Uterus (tissue), 4 donors: ENCODE measurements at places on chromosomes 16 and 17.
A peak's percentile ranks its signal among the peaks of the same experiment; 100 is the strongest.

DNA sequence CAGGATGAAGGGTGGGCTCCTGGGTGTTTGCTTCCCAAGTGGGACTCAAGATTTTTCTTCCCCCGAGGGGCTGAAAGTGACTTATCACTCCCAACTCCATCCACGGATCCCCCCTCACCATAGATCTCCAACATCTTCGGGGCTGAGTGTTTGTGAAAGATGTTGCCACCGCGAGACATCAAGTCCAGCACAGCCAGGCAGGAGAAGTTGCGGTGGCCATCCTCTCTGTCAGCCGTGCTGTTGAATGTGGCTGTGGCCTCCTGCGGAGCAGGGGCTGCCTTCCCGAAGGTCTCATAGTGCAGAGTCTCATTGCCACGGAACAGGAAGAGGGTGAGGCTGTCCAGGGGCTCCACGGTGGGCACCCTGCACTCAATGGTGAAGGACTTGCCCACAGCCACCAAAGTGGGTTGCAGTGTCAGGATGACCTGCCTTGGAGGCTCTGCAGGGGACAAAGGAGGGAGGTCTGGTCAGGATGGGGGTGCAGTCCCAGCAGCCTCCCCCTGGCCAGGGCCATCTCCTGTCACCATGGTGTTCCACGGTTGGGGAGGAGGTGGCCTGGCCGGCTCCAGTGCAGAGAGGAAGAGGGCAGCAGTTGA is 5.5 kb downstream of the PRR29 start:
- DNase-seq: peak; percentile 11

- DNase-seq: no peak
Observed at GRCh38 chr17:47704116-47704515, 10.2 kb downstream of the TBKBP1 start.

GRCh38 chr16:49890876-49891275 is 35.0 kb upstream of the ZNF423 start:
- DNase-seq: no peak

- no peak for DNase-seq
Observed at GRCh38 chr17:48002266-48002915, 31.5 kb downstream of the CDK5RAP3 start.

DNA sequence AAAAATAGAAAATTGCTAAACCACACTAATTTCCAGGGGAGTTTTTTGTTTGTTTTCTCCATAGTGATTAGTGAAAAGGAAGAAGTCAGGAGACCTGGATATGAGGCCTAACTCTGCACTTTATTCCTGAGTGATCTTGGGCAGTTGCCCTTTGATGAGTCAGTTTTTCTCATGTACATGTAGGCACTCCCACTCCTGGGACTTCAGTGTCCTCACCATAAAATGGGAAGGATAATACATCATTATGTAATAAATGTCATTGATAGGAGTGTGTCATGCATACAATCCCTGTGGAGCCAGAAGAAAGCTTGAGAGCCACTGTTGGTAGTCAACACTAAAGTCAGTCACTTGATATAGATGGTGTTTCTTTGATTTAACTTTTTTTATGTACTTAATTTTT is 32.5 kb downstream of the WIPF2 start:
- peak; percentile 87 for DNase-seq

- no peak for DNase-seq
Observed at GRCh38 chr17:56034197-56034635, 119.1 kb upstream of the ANKFN1 start.

DNA sequence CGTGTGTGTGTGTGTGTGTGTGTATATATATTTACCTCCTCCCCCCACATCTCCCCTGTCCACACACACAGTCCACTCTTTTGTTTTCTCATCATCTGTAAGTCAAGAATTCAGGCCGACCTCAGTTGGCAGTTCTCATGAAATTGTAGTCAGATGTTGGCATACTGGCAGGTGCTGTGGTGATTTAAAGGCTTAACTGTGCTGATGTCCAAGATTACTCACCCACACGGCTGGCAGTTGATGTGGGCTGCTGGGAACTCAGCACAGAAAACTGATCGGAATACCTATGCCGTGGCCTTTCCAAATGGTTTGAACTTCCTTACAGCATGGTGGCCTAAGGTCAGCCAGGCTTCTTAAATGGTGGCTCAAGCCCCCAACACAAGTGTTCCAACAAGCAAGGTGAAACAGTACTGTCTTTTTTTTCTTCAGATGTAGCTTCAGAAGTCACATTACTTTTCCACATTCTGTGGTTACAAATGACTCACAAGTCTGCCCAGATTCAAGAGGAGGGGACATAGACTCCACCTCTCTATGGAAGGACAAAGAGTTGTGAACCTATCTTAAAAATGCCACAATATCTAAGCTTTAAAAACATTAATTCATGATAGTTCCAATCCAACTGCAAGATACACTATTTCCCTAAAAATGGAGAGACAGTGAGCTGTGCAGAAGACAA is 198.5 kb upstream of the HS3ST4 start:
- no peak for DNase-seq

- peak; percentile 29 for DNase-seq
Observed at GRCh38 chr17:40541060-40541872, 24.0 kb downstream of the CCR7 start.

DNA sequence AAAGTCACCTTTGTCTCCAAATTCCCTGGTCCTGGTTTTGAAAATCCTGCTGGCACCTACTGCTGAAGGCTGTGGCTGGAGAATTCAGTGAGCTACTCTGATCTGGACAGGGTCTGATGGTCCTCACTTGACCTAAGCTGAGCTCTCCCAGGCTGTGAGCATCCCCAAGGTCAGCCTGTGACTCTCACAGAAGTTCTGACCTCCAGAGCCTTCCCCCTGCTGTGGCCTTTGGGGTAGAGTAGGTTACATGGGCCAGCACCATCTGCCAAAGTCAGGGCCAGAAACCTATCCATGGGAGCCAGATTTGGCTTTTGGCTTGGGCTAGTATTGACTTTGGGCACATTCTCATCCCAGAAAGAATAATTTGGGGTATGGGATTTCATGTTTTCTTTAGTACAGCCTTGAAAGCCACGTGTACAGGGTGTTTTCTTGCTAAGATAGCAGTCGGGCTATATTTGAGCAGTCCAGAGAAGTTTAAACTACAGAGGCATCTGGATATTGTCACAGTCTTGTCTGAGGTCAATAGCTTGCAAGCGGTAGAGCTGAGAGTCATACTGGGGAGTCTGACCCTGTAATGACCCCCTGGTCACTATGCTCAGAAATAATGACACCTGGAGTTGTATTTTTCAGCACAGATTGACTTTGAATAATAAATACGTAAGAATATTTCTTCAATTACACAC is 6.2 kb upstream of the AGRP start:
- no peak for DNase-seq

DNA sequence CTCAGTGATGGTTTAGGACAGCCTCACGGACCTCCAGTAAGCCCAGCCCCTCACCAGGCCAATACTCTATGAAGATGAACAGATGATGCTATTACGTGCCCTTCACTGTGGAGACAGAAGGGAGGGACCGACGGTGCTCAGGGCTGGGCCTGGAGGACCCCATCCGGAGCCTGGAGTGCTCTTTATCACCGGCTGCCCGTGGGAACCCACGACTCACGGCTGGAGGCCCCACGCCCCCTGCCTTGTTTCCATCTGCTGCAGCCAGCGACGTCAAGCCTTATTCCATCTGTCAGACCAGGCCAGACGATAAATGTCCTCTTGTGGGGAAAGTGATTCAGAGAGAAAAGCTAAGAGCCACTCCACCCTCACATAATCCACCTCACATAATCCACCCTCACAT is 4.0 kb upstream of the TIMM22 start:
- no peak for DNase-seq
